ENCODE measurements at places on chromosomes 12 and 14.

- DNase-seq, result no peak
Measured at GRCh38 chr12:63994704-63995103, 150.2 kb downstream of the SRGAP1 start.

DNA sequence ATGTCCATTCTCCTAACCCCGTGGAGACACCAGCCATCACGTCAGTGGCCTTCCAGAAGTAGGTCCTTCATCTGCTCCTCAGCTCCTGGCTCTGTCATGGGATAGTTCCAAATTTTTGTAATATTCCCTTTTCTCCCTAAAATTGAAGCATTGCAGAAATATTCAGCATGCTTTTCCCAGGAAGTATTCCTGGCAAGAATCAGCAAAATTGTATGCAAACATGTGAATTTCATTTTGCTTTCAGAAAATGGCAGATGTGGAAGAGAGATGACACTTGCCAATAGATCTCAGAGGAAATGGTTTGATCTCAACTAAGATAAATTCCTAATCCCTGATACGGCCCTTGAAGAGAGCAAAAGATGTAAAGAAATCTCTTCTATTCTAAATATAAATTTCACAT is 298.9 kb downstream of the ITPR2 start:
- DNase-seq, result no peak

GRCh38 chr12:95809000-95809680 is 18.6 kb upstream of the NTN4 start:
- no peak for DNase-seq

DNA sequence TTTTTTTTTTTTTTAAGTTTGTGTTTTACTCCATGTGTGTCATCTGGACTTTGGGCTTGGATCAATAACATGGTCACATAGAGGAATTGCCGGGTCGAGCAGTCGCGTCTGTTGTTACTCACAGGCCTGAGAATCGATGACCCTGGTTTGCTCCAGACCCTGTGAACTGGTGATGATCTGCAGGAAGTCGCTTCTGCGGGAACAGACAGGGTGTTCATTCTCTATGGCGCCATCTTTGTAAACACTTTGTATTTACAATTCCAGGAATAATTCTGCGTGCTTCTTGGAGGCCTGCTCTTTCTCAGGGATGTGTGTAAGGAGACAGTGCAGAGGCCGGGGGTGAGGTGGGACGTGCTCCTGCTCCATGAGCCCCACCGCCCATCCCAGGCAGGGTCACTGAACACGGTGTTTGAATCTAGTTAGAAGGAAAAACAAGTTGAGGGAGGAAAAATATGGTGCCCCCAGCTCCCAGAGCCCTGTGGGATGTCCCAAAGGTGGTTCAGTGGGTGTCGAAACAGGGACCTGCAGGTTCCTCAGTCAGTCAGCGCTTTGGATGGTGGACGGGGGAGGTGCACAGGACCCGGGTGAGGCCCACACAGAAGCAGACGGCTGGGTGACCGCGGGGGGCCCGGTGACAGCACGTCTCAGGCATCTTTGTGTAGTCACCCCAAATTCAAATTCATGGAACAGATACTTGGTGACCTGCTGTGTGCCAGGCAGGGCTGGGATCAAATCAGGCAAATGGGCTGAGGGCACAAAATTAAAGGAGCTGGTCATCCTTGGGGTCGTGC is 58.8 kb downstream of the ADGRD1 start:
- DNase-seq, result no peak

GRCh38 chr14:71541973-71542690 is 390.1 kb upstream of the RGS6 start:
- no peak for DNase-seq

All from glomerular endothelial cell (primary cell).